ENCODE measurements at places on chromosomes 2 and 18.
A peak's percentile ranks its signal among the peaks of the same experiment; 100 is the strongest.

GRCh38 chr2:217074576-217075255 is 214.9 kb upstream of the TNP1 start:
- DNase-seq: no peak

- no peak for DNase-seq
These were observed 1.6 kb downstream of the NEU4 start for GRCh38 chr2:241810307-241811200.

DNA sequence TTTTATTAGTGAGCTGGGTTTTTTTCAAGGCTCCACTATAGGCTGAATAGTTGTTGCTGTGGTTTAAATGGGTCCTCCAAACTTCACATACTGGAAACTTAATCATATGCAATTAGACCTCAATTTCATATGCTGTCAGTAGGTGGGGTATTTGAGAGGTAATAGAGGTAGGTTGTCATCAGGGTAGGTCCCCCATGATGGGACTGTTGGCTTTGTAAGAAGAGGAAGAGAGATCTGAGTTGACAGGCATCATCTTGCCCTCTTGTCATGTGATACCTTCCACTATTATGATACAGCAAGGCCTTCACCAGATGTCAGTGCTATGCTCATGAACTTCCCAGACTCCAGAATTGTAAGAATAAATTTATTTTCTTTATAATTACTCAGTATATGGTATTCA is 819.4 kb downstream of the LRP1B start:
- no peak for DNase-seq

GRCh38 chr2:9809448-9810088 is 33.7 kb upstream of the TAF1B start:
- DNase-seq: no peak

DNA sequence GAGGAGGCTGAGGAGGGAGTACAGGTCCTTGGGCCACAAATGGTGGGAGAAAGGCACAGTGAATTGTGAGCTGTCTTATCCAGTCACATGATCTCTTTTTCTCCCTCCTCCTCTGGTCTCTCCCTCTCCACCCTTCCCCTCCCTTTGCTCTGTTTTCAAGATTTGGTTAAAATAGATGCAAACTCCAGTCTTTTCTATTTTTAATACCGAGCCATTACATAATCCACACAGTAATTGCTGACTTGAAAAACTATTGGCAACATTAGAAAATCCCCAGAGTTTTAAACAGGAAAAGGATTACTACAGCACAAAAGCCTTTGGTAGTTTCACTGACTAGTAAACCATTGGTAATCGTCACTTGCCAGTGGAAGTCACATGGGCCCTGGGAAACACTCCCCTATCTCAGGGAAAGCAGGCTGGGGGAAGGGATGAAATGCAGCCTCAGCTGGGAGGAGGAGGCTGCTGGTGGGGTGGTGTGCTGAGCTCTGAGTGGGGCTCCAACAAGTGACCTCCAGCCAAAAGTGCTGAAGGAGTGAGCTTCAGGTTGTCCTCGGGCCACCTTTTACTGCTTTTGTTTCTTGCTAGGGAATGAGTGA is 57.4 kb upstream of the PCBP1 start:
- DNase-seq: no peak

- no peak for DNase-seq
These were observed 17.2 kb downstream of the LAPTM4A start for GRCh38 chr2:20034218-20034617.

DNA sequence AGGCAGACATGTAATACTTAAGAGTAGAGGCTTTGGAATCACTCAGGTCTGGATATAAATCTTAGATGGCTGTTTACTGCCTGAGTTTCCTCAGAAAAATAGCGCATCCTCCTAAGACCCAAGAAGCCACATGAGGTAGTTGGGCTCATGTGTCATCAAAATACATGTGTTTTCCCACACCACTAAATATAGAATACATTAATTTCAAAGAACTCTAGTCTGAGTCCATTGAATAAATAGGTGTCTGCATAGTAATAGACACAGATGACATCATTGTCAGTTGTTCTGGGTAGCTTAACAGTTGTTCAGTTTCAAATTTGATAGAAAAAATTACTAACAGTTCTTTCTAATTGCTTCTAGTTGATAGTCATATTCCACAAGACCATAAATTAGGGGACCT is 9.6 kb downstream of the PPP1R1C start:
- DNase-seq: no peak

GRCh38 chr18:6058941-6059340 is 163.6 kb upstream of the TMEM200C start:
- DNase-seq: no peak

- DNase-seq: no peak
These were observed 37.3 kb downstream of the CYRIA start for GRCh38 chr2:16628314-16628713.

DNA sequence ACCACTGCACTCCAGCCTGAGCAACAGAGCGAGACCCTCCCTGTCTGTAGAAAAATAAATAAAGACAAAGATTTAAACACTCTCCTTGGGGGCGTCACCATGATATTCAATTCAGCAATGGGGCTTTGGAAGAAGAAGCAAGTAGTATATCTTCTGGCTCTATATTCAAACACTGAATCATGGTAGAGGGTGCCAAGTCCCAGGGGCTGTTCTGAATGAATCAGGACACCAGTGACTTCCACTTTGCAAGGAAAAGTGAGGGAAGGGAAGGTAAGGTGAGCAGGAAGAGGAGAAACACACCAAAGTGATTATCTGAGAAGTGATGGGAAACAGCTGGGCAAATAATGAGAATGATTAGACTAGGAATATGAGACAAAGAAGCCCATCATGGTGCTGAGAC is 80.5 kb downstream of the AAK1 start:
- no peak for DNase-seq

- no peak for DNase-seq
These were observed 145.9 kb downstream of the CALCRL start for GRCh38 chr2:187302116-187302515.

DNA sequence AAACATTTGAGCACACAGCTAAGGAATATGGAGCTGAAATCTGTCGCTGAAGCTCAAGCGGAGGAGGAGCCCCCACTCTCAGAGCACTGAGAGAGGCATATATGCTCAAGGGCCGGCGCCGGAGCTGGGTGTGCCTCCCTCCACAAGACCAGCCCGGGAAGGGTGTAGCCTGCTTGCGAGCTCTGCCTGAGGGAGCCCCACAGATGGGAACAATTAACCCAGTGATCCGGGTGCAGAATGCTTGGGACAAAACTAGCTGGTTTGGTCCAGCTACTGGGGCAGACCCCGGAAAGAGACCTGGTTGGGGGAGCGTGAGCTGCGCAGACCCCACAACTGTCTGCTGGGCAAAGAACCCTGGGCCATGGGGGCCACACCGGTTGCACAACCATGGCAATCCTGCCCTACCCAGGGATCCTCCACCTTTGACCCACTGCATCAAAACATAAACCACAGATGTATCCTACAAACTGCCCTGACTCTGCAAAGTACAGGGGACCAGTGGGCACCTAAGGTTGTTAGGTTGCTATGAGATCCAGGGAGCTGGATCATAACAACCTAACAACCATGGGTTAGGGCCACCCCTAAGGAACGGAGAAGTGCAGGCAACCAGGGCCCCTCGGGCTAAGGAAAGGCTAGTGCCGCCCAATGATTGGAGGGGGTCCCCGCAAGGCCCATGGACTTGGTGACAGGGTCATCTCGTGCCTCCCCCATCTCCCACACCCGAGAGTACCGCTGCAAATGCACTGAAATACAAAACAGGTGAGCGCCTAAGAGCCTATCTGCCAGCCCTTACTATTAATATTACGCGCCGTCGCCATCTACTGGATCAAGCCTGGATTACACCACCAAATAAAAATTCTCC is 53.4 kb upstream of the SCN1A start:
- DNase-seq: no peak

DNA sequence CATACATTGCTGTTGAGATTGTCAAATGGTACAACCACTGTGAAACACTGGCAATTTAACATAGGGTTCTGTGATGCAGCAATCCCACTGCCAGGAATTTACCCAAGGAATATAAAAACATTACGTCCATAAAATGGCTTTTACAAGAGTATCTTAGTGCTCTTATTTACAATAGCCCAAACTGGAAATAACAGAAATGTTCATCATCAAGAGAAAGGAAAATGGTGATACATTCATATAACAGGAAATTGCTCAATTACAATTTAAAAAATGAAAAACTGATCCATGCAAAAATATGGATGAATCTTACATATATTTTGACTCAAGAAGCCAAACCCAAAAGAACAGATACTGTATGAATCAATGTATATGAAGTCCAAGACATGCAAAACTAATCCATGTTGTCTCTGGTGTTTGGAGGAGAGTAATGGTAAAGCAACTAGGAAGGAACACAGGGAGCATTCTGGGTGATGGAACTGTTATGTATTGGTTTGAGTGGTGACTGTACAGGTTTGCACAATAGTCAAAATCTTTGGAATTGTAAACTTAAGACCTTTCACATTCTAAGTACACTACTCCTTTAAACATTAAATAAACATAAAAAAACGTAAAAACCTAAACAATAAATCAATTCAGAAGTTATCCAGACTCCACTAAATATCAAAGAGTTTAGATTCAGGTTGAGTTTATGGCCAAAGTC is 104.8 kb upstream of the WDR75 start:
- DNase-seq: no peak

- DNase-seq: no peak
These were observed 228.3 kb downstream of the LDLRAD4 start for GRCh38 chr18:13446610-13447461.

GRCh38 chr2:240568678-240569522 is 616 bp downstream of the RNPEPL1 start:
- no peak for DNase-seq

- peak; percentile 86 for DNase-seq
These were observed 2.9 kb upstream of the NEURL3 start for GRCh38 chr2:96507957-96508520.

DNA sequence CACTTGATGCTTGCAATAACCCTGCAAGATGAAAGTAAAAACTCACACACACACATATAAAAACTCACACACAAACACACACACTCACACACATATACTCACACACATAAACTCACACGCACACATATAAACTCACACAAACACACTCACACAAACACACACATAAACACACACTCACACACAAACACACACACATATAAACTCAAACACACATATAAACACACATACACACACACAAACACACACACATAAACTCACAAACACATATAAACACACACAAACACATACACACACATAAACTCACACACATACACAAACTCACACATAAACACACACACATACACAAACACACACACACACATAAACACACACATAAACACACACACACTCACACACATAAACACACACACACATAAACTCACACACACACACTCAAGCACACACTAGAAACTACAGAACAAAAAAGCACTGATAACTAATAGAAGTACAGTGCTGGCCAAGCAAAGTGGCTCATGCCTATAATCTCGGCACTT is 117.7 kb upstream of the TEKT4 start:
- no peak for DNase-seq

- no peak for DNase-seq
These were observed 103.0 kb downstream of the GPR39 start for GRCh38 chr2:132519566-132519965.

GRCh38 chr2:151619337-151619989 is 114.8 kb downstream of the NEB start:
- no peak for DNase-seq
